B cell (primary cell): ENCODE measurements at places on chromosomes 12 and 14. TPM values are rescaled to one million over a fixed set of nuclear protein-coding genes. Genes with fewer than 3 reads are reported as not detected.

DNA sequence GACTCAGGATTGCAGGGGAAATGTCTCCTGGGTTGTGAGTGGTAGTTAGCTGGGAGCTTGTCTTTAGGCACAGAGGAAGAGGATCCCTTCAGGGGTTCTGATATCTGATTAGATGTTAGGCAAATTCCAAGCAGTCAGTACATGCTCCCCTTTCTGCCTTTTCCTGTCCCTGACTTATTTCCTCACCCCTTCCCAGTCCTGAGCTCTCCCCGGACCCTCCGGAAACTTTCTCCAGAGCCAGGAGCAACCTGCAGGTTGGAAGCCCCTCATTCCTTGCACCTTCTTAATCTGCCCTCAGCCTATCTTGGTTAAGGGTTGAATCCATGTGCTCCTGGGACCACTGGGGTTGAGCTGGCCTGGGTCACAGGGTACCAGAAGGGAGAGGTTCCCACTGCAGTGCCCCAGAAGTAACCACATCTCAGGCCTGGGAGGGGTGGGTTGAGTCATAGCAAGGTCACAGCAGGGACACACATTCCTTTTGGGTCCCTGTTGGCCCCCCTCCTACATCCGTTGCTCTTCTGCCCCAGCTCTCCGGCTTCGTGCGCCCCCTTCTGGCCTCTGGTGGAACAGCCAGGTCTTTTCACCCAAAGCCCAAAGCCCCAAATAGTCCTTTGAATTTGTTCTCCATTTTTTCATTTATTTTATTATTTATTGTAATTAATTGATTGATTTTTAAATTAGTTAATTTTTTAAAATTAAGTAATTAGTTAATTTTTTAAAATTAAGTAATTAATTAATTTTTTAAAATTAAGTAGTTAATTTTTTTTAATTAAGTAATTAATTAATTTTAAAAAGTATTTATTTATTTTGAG is 1.8 kb downstream of the IGFBP6 start:
- DNase-seq = peak; percentile 87

The MPHOSPH9 gene
- total RNA-seq = 40.4 and 45.1 TPM in 2 replicates

DNA sequence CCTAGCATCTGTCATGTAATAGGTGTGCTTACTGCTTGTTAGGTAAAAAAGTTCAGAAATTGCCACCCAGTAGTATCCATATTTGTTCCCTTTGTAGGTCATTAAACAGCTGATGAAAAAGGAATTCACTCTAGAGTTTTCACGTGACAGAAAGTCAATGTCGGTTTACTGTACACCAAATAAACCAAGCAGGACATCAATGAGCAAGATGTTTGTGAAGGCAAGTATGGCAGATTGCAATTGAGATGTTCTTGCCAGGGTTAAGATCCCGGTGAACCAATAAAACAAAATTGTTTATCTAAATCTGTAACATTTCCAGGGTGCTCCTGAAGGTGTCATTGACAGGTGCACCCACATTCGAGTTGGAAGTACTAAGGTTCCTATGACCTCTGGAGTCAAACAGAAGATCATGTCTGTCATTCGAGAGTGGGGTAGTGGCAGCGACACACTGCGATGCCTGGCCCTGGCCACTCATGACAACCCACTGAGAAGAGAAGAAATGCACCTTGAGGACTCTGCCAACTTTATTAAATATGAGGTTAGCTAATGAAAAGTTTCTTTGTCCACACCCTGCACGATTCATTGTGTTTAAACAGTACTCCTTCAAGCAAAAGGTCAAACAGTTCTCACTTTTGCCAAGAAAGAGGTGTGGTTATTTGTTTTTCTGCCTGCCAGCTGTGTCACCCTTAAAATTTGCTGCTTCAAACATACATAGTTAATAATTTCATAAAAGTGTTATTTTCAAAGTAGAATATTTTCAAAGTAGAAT is 58.3 kb downstream of the ATP2A2 start:
- no peak for DNase-seq

DNA sequence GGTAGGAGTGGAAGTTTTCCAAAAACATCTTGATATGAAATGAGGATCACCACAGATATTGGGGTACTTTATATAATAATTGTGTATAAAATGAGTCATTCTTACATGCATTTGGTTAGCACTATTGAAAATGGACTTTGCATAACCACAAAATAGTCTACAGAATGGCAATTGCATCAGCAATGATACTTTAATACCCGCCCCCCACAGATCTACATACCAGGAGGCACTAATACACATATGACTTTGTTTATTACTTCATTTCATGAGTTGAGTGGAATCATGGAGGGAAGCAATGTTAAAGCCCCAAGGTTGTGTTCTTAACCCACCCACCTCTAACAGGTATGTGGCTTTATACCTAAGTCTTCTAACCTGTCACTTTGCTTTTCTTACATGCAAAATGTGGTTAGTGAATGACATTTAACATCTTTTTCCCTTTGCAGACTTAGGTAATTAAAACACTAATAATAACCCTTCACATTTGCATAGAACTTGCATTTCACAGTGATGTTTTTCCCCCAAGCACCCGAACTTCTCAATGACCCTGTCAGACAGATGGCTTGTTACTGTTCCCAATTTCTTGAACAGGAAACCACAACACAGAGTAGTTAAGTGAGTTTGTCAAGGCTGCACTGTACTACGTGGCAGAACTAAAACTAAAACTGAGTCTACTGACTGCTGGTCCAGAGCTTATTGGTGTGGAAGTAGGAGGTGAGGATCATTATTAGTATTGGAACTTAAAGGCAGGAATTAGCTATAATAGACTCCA is 101.9 kb downstream of the NPAS3 start:
- no peak for DNase-seq

GRCh38 chr12:68482660-68483059 is 128.0 kb upstream of the RAP1B start:
- peak; percentile 22 for DNase-seq

The PTHLH gene
- not detected in 2 replicates for total RNA-seq

DNA sequence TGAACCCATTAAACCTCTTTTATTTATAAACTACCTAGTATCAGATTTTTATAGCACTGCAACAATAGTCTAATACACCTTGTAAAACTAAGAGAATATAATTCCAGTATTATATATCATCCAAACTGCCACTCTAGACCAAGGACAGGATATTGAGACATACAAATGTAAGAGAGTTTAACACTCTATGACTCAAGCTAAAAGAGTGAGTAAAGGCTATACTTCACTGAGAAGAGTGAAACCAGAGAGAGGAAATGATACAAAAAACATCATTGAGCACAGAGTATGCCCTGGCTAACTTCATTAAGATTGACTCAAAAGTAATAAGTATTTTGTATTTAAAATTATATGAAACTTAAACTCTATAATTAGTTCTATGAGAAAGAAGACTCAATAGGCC is 1951.9 kb upstream of the SEL1L start:
- DNase-seq = no peak

- no peak for DNase-seq
Observed at GRCh38 chr12:90181216-90181615, 472.6 kb upstream of the ATP2B1 start.

DNA sequence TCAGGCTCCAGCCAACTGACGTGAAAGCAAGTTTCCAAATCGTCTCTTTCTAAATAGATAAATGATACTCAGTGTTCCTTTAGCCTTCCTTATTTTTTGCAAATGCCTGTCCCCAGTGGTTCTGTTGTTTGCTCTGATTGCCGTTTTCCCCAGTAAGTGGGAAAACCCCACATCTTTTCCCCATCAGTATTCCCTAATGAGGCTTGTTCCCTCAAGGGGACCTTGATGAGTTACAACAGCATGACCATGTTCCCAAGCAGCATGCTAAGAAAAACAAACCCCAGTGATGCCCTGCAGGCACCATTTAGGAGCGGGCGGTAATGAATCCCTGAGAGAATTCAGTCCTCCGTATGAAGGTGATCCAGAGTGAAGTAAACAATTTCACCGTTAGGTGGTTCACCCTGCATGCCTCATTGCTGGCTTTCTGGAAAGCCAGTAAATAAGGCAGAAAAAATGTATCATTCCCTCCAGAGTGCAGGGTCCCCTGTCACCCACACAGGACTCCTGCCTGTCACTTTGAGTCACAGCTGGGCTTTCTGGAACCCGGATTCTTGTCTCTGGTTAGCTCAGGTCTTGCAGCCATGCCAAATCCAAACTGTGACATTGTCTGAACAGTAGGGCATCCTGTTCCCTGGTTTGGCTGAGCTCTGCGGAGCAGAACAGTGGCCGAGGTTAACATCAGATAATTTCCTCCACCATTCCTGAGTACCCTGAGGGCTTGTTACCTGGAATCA is 222.6 kb downstream of the RGS6 start:
- DNase-seq = no peak

DNA sequence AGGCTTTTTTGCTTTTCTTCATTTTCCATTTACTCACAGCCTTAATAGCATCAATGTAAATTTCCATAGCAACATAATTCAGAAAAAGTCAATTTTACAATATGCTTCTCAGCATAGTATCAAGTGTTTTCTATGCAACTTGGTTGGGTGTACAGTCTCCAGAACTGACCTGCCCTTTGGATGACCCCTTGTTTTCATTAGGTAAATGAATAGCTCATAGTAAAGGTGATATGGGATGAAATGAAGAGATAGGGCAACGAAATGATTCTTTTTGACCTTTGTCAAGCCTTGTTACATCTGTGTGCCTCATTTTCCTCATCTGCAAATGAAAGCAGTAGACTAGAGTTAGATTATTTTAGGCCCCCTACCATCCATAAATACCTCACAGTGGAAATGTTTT is 1081.0 kb downstream of the TMTC2 start:
- no peak for DNase-seq

- DNase-seq = no peak
Observed at GRCh38 chr12:112837629-112838197, 46.2 kb downstream of the RPH3A start.

The WNT1 gene
- 0.34 TPM in 1 of 2 replicates, not detected in the other for total RNA-seq

The RERG gene
- not detected in 2 replicates for total RNA-seq

The GRIP1 gene
- total RNA-seq = 0.51 TPM in 1 of 2 replicates, not detected in the other

DNA sequence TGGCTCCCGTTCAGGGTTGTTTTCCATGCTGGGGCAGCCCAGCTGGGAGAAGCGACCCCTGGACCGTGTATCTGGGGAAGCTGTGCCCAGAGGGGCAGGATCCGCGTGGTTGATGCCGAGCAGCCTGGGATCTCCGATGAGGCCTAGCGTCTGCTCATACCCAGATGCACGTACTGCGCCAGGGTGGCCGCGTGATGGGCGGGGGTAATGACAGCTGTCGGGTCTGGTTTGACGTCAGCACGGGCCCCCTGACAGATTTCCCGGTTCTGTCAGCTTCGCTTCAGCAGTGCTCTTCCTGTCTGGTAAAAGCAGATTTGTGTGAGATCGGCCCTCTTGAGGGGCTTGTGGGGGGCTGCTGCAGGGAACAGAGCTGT is 147.3 kb downstream of the TSPAN9 start:
- DNase-seq = no peak

- no peak for DNase-seq
Observed at GRCh38 chr14:89629383-89629782, 212.3 kb upstream of the FOXN3 start.

DNA sequence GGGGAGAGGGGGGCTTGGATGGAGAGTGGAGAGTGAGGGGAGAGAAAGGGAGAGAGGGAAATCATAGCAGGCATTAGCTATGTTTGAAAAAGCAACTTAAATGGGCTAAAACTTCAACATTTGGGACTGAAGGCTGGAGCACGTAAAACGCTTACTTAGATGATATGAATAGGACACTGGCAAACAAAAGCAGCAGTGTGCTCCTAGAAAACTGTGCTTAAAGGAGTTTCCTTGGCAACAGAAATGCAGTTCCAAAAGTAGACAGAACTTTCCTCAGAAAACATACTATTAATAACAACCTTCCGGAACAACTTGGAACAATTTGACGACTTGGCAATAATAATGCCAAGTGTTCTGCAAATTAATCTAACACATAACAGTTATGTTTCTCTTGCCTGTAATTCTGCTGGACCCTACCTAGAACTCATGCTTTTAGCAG is 235.5 kb upstream of the NPAS3 start:
- DNase-seq = no peak

GRCh38 chr12:96420277-96420835 is 20.1 kb upstream of the CDK17 start:
- DNase-seq = no peak

The KLRF1 gene
- 1.2 and 1.7 TPM in 2 replicates for total RNA-seq

The SERPINA5 gene
- not detected in 2 replicates for total RNA-seq

The C1S gene
- 0.64 and 0.78 TPM in 2 replicates for total RNA-seq

DNA sequence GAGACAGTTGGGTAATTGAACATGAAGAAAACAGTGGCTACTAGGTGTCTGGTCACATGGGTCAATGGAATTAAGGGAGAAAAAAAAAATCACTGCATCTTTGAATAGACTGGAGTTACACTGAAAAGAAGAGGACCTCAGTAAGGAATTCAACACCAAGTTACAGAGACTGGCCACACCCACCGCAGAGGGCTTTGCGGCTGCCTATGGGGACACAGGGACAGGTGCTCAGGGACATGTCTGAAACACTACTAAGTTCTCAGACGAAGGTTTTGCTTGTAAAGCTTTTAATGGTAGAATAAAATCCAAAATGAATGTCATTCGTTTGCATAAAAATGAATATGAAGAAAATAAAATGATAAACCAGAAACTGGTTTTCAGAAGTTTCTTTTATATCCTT is 93.8 kb downstream of the STXBP6 start:
- no peak for DNase-seq

DNA sequence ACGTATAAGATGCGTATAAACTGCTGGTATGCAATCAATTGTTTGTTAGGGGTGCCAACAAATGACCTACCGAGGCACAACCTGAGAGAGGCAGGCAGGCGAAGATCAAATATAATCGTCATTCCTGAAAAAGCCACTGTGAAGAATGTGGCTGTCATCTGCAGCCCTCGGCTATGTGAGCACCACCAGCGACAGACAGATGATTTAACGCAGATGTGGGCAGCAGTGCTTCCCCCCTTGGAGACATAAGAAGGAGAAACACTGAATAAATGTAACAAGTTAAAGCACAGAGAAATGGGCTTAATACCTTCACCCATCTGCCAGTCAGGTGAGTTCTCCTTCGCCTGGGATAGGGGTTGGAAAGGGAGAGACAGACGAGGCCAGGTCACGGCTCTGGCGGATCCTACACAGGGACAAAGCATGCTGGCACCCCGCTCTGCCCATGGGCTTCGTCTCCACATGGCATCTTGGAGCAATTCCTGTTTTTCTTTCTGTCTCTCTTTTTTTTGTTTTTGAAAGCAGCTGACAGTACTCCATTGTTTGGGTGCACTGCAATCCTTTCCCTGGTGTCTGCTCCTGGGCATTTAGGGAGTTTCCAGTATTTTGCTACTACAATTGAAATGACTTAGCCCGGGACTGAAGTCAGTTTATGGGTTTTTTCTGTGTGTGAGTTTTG is 28.1 kb downstream of the TNFAIP2 start:
- DNase-seq = no peak

- DNase-seq = no peak
Observed at GRCh38 chr12:100326208-100326607, 30.7 kb upstream of the SLC17A8 start.
